ENCODE measurements at places on chromosomes 1 and 21. TPM values are rescaled to one million over a fixed set of nuclear protein-coding genes. Genes with fewer than 3 reads are reported as not detected.

The DDAH1 gene
- 0.09 TPM for total RNA-seq

The LCE1D gene
- not detected for total RNA-seq

The ZMPSTE24 gene
- 20.1 TPM for total RNA-seq

The TRNP1 gene
- total RNA-seq: 0.16 TPM

The CLIC6 gene
- total RNA-seq: 0.54 TPM

The NTNG1 gene
- 1.0 TPM for total RNA-seq

The GUCA2B gene
- total RNA-seq: not detected

The BARHL2 gene
- not detected for total RNA-seq

The ANKRD34A gene
- total RNA-seq: 6.6 TPM

The RHCE gene
- 0.50 TPM for total RNA-seq

The CLCNKB gene
- not detected for total RNA-seq

DNA sequence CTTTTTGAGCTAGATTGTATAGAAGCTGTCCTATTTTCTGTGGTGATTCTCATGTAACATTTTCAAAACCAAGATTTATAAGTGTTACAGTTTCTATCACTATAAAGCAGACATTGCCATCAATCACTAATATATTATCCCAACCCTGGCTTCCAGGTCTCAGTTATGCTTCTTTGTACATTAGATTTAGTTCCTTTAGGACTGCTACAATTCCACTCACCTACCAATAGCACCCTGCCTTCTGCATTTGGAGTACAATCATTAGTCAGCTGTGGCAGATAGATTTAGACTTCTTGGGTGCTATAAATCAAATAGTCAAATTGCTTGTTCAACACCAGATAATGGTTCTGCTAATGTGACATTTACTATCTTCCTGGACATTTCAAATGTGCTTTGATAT lies 281.6 kb downstream of the BRINP3 start:
- no peak overlapping the region for H3K4me3 ChIP-seq
- no peaks in the 10 kb centered on the region for H3K4me1 ChIP-seq
- no peak overlapping the region for H3K27ac ChIP-seq
- H3K36me3 ChIP-seq: no peaks in the 10 kb centered on the region

- H3K4me3 ChIP-seq: no peak overlapping the region
- H3K4me1 ChIP-seq: peaks cover 33% of the 10 kb centered on the region
- H3K27me3 ChIP-seq: no peaks in the 10 kb centered on the region
- DNase-seq: no peak
These were observed 54.5 kb upstream of the NADK start for GRCh38 chr1:1832820-1833219.

- H3K36me3 ChIP-seq: no peaks in the 10 kb centered on the region
- H3K4me1 ChIP-seq: no peaks in the 10 kb centered on the region
- no peak overlapping the region for H3K27ac ChIP-seq
- DNase-seq: no peak
- H3K27me3 ChIP-seq: no peaks in the 10 kb centered on the region
- H3K4me3 ChIP-seq: no peak overlapping the region
These were observed 85.7 kb upstream of the RALGPS2 start for GRCh38 chr1:178639326-178639725.

GRCh38 chr1:97837161-97837560 lies 83.7 kb downstream of the DPYD start:
- no peak overlapping the region for H3K4me3 ChIP-seq
- H3K4me1 ChIP-seq: peaks cover 3% of the 10 kb centered on the region
- DNase-seq: no peak
- no peaks in the 10 kb centered on the region for H3K27me3 ChIP-seq

GRCh38 chr1:64097859-64098258 lies 105.6 kb upstream of the UBE2U start:
- H3K27me3 ChIP-seq: peaks cover 1% of the 10 kb centered on the region
- no peak overlapping the region for H3K4me3 ChIP-seq
- H3K4me1 ChIP-seq: no peaks in the 10 kb centered on the region
- H3K36me3 ChIP-seq: no peaks in the 10 kb centered on the region
- DNase-seq: no peak

GRCh38 chr1:206142011-206142410 lies 24.8 kb upstream of the AVPR1B start:
- no peaks in the 10 kb centered on the region for H3K36me3 ChIP-seq
- no peak overlapping the region for H3K4me3 ChIP-seq
- DNase-seq: no peak
- H3K27ac ChIP-seq: no peak overlapping the region

DNA sequence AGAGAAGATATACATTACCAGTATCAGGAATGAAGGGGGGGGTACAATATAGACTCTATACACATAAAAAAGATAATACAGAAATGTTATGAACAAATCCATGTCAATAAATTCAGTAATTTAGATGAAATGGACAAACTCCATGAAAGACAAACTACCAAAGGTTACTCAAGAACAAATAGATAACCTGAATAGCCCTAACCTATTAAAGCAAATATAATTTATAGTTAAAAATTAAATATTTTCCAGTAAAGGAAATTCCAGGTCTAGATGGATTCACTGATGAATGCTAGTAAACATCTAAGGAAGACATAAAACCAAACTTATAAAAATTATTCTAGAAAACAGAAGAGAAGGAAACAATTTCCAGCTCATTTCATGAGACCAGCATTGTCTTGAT lies 13.2 kb downstream of the BLZF1 start:
- H3K36me3 ChIP-seq: peaks cover 21% of the 10 kb centered on the region
- H3K4me3 ChIP-seq: no peak overlapping the region
- H3K27ac ChIP-seq: no peak overlapping the region
- H3K4me1 ChIP-seq: no peaks in the 10 kb centered on the region

- DNase-seq: no peak
- peak overlapping the region; percentile 92 for H3K27ac ChIP-seq
- H3K4me3 ChIP-seq: no peak overlapping the region
- H3K36me3 ChIP-seq: peaks cover 7% of the 10 kb centered on the region
These were observed 18.1 kb downstream of the JAK1 start for GRCh38 chr1:64948216-64948615.

GRCh38 chr1:60903591-60903990 lies 178.8 kb upstream of the NFIA start:
- H3K4me3 ChIP-seq: no peak overlapping the region
- no peaks in the 10 kb centered on the region for H3K4me1 ChIP-seq
- H3K27me3 ChIP-seq: no peaks in the 10 kb centered on the region
- H3K27ac ChIP-seq: no peak overlapping the region
- no peak for DNase-seq
- no peaks in the 10 kb centered on the region for H3K36me3 ChIP-seq

DNA sequence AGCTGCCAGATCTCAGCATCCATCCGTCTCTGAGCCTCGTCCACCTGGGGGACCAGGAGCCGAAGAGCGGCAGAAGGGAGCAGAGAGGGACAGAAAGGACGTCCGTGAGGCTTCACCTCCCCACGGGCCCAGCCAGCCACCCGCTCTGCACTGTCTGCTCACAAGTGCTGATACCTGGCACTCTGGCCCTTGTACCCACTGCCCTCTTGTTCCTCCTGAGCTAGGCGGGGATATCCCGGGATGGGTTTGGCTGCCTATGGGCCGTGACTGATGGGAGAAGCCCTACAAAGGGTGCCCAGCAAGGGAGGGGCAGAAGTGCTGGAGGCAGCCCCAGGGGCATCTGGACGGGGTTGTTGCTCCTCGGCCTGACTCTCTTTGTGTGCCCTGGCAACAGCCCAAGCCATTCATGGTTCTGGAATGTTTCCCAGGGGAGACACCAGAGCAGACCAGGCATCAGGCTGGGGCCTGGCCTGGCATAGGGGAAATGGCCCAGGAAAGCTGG lies 57.6 kb downstream of the LDLRAD2 start:
- no peak for DNase-seq
- H3K36me3 ChIP-seq: no peaks in the 10 kb centered on the region
- H3K4me3 ChIP-seq: no peak overlapping the region
- H3K27me3 ChIP-seq: no peaks in the 10 kb centered on the region

GRCh38 chr1:19154876-19155275 lies 55.2 kb downstream of the UBR4 start:
- H3K36me3 ChIP-seq: peaks cover 85% of the 10 kb centered on the region
- H3K27ac ChIP-seq: no peak overlapping the region
- DNase-seq: no peak
- H3K4me3 ChIP-seq: no peak overlapping the region
- H3K27me3 ChIP-seq: no peaks in the 10 kb centered on the region

DNA sequence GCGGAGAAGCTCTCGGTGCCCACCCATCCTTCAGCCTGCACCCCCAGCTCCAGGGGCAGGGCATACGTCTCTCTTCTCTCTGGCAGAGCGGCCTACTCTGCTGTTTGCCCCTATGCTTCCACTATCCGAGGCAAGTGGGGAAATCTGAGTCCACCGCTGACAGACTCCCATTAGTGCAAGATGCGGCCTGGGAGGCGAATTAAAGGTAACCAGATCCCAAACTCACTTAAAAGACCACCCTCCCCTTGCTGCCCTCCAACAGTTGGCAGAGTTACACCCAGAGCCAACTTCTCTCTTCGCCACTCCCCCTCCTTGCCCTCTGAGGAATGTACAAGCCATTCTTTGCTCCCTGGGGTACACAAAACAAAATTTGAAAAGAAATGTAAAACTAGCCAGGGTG lies 6.4 kb downstream of the FOXD3 start:
- no peak for DNase-seq
- peaks cover 13% of the 10 kb centered on the region for H3K36me3 ChIP-seq
- H3K4me3 ChIP-seq: no peak overlapping the region
- H3K4me1 ChIP-seq: peaks cover 18% of the 10 kb centered on the region
- no peak overlapping the region for H3K27ac ChIP-seq

DNA sequence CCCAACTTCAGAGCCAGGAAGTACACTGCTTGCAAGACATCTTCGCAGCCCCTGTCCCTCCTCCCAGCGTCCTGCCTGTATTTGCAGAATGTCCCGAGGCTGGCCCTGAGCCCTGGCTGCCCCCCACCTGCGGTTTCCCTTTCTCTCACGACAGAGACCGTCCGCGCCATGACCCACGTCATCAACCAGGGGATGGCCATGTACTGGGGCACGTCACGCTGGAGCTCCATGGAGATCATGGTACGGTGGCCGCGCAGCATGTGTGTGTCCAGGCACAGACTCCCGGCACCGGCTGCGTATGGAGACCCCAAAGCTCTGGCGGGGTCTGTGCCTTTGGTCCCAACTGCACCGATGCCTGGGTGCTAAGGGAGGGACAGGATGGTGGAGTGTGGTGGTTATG lies 48.6 kb downstream of the KCNAB2 start:
- no peak for DNase-seq
- H3K4me1 ChIP-seq: no peaks in the 10 kb centered on the region
- no peak overlapping the region for H3K4me3 ChIP-seq
- H3K36me3 ChIP-seq: peaks cover 34% of the 10 kb centered on the region

GRCh38 chr1:10117865-10118264 lies 85.1 kb downstream of the UBE4B start:
- no peaks in the 10 kb centered on the region for H3K4me1 ChIP-seq
- no peaks in the 10 kb centered on the region for H3K27me3 ChIP-seq
- H3K4me3 ChIP-seq: no peak overlapping the region
- DNase-seq: no peak
- no peak overlapping the region for H3K27ac ChIP-seq
- H3K36me3 ChIP-seq: peaks cover 13% of the 10 kb centered on the region

DNA sequence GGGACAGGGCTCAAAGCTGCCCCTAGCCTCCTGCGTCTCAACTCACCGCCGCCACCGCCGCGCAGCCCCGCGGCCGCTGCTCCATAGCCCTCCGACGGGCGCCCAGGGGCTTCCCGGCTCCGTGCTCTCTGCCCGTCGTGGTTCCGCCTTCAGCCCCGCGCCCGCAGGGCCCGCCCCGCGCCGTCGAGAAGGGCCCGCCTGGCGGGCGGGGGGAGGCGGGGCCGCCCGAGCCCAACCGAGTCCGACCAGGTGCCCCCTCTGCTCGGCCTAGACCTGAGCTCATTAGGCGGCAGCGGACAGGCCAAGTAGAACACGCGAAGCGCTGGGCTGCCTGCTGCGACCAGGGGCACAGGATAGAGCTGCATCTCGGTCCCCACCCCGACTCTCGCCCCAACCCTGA lies at the start of gene TNFRSF25:
TNFRSF25 (minus strand) TSS at position 151 of the 400 bp plus-strand sequence; CDS start at position 85, 66 bp downstream.
- peaks cover 25% of the 10 kb centered on the region for H3K36me3 ChIP-seq
- H3K27me3 ChIP-seq: no peaks in the 10 kb centered on the region
- DNase-seq: peak; percentile 57
- H3K4me1 ChIP-seq: peaks cover 31% of the 10 kb centered on the region
- peak within 1 kb of the TSS; percentile 86 for H3K27ac ChIP-seq

DNA sequence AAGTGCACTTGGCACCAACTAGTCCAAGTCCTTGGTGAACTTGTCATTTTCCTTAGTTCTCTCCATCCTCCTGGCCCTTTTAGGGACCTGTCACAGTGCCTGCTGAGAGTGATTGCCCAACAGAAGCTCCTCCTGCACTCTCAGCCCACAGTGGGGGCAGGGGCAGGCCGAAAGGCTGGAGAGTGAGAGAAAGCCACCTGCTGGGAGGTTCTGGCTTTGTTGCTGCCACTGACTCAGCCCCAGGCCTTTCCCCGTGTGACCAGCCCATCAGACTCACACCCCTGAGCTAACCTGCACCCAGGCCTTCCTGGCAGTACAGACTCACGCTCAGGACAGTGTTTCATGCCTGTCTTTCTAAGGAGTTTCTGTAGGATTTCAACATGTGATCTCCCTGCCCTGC lies 17.1 kb upstream of the PROK1 start:
- H3K27ac ChIP-seq: no peak overlapping the region
- H3K36me3 ChIP-seq: no peaks in the 10 kb centered on the region
- H3K4me1 ChIP-seq: no peaks in the 10 kb centered on the region
- peak; percentile 4 for DNase-seq
- H3K27me3 ChIP-seq: peaks cover 4% of the 10 kb centered on the region
- no peak overlapping the region for H3K4me3 ChIP-seq

DNA sequence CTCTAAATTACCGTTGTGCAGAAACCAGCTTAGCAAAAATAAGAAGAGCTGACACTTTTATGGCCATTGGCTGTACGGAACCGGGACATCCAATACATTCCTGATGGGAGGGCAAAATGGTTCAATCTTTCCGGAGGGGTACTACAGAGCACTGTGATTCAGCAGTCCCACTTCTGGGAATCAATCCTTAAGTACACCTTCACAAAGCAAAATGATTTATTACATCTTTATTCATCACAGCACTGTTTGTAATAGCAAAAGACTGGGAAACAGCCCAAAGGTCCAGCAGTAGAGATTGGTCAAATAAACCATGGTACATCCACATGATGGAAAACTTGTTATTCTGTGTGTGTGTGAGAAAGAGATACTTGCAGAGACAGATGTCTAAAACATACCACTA lies 9.7 kb downstream of the GNG12 start:
- peaks cover 7% of the 10 kb centered on the region for H3K27me3 ChIP-seq
- DNase-seq: no peak
- H3K4me1 ChIP-seq: no peaks in the 10 kb centered on the region
- no peak overlapping the region for H3K27ac ChIP-seq
- H3K4me3 ChIP-seq: no peak overlapping the region

DNA sequence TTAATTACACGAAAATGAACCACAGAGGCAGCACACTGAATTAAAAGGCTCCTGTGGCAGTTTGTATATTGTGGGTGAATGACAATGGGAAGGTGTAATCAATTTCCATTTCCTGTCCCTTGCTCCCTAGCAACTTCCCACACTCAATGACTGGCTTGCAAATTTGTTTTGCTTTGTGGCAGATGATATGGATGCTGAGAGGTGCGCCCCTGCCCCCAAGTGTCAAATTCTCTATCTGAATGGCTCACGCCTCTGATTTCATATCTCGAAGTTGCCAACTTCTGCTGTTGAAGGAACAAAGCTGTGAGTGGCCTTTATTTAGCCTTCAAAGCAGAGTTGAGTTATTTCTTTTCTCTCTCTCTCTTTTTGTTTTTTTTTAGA lies 86.0 kb downstream of the FOXD2 start:
- peaks cover 35% of the 10 kb centered on the region for H3K27me3 ChIP-seq
- no peak overlapping the region for H3K4me3 ChIP-seq
- H3K36me3 ChIP-seq: no peaks in the 10 kb centered on the region
- no peaks in the 10 kb centered on the region for H3K4me1 ChIP-seq
- H3K27ac ChIP-seq: no peak overlapping the region
- DNase-seq: no peak
